ENCODE measurements at places on chromosomes 11 and 22. TPM values are rescaled to one million over a fixed set of nuclear protein-coding genes. Genes with fewer than 3 reads are reported as not detected.

GRCh38 chr11:94586978-94587377, 19.8 kb downstream of the PIWIL4 start:
- no peak for DNase-seq

Gene KIRREL3
- total RNA-seq: 0.38 TPM

Gene SOX6
- 21.0 TPM for total RNA-seq

Gene TNNT3
- not detected for total RNA-seq

Gene JOSD1
- 49.6 TPM for total RNA-seq

- DNase-seq: no peak
These were observed 363.3 kb upstream of the CCDC90B start for GRCh38 chr11:83649528-83649855.

DNA sequence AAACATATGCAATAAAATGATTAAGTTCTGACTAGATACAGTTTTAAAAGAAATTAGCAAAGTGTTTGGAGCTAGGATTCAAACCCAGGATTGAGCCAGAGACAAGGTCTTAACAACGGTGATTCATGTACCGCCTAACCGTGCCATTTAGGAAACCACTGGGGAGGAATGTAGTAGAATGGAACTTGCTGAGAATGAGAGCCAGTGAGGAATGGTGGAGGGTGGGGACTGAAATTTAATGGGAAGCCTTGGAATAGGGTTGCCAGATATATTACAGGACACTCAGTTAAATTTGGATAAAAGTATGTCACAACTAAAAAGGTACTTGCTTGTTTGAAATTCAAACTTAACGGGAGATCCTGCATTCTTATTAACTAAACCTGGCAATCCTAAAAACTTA, 30.4 kb upstream of the TMEM86A start:
- DNase-seq: no peak

Gene OR4S1
- total RNA-seq: not detected

DNA sequence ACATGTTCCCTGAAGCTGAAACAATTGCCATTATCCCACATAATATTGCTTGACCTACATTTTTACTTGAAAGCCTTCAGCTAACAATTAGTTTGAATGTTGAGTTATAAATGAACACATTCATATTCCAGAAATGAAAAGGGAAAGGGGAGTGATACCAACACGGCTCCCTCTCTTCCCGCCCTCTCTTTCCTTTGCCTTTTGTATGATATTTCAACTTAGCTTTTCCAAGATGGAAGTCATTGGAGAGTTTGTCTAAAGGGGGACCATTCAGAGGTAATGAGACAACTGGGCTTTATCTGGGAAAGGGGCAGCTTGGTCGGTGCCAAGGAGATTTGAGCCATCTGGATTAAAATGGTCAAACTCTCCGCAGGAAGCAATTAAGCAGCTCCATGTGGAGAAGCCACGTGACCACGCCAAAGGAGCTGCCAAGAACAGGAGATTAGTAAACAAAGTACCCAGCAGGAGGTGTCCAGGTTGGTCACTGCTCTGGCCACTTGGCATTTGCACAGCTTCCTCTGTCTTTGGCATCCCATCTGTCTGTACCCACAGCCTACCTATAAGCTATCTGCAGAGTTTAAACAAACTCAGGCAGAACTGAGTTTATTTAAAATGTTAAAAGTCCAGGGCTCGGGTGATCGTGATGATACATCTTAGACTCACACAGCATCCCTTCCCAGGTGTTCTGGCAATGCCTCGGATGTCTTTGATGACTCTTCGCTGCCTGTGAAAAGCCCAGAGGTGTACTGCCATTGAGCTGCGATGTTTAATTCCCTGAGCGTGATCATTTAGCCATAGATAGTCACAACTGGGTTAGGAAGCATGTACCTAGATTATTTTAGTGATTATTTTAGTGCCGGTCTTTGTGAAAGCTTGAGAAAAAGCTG, 735.9 kb downstream of the NTM start:
- DNase-seq: no peak

Gene MUC6
- total RNA-seq: not detected

Gene VSIG2
- 8.6 TPM for total RNA-seq

DNA sequence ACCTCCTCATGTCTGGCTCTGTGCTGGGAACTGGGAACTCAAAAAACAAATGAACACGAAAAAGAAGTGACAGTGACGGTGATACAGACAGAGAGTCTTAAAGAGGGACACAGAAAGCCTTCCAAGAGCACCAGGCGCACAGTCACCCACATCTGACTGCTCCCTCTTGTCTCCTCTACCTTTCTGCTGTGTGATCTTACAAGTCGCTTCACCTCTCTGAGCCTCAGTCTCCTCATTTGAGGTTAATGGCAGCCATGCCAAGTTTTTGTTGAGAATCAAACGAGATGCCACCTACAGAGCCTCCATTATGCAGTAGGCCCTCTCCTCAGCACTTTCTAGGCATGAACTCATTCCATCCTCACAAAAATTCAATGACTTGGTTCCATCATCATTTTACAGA, 3.7 kb downstream of the LRRC32 start:
- no peak for DNase-seq

GRCh38 chr22:44721213-44721612, 19.2 kb downstream of the PRR5 start:
- DNase-seq: no peak

Gene CPT1A
- total RNA-seq: 0.36 TPM

GRCh38 chr22:38870312-38870741, 1.7 kb downstream of the CBX6 start:
- peak; percentile 91 for DNase-seq

DNA sequence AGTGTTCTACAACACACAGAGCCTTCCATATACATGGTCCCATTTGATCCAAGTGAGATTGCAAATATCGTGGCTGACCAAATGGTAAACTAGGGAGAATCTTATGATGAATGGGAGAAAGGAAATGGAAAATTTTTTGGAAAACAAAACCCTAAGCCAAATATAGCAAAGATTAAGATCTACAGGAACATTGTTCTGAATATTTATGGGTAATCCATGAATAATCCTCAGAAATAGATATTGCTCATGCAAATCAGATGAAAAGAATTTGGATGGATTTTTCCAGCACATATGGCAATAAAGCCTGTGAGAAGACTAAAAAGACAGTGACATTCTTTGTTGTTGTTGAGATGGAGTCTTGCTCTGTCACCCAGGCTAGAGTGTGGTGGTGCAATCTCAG, 21.7 kb upstream of the PRDM10 start:
- no peak for DNase-seq

DNA sequence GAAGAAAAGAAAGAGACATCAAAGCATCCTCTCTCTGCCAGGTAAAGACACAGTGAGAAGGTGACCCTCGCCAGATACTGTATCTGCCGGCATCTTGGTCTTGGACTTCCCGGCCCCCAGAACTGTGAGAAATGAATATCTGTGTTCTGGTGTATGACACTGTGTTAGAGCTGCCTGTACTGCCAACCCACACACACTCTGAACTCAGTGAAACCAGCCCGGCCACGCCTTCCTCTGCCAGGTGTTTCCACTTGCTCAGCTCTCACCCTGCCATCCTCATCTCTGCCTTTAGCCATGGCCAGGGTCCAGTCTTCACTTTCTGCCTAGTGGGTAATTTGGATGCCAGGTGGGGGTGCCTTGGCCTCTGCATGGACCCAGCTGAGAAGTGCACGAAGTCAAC, 24.0 kb downstream of the CBX7 start:
- DNase-seq: no peak

GRCh38 chr11:62707277-62707861, at the start of the genes BSCL2 and GNG3:
Gene BSCL2 (minus strand): TSS chr11:62707424. CDS start chr11:62707195, 229 bp downstream.
Gene GNG3 (plus strand): TSS chr11:62707676. CDS start chr11:62708296, 620 bp downstream.
- DNase-seq: peak; percentile 75

GRCh38 chr22:25651332-25652085, 87.0 kb downstream of the GRK3 start:
- no peak for DNase-seq

Gene SLC6A5
- not detected for total RNA-seq

DNA sequence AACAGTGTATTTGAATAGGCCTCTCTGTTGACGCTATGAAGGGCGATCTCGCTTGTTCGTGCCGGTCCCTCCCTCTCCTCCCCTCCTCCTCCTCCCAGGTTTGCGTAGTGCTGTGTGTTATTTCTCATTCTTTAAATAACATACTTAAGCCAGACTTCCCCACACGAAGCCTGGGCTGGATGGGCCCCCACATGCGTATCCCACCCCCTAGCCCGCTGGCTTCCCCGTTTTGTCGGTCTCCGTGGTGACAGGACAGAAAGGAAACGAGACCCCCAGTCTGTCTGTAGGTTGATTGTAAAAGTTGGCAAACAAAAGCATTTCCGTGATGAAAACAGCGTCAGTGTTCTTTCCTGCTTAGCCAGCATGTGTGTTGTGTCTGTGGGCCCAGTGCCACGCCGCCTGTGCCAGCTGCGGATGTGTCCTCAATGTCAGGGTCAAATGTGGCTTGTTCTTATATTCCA, 27.3 kb downstream of the FAM118A start:
- no peak for DNase-seq

Gene PIH1D2
- 2.5 TPM for total RNA-seq

DNA sequence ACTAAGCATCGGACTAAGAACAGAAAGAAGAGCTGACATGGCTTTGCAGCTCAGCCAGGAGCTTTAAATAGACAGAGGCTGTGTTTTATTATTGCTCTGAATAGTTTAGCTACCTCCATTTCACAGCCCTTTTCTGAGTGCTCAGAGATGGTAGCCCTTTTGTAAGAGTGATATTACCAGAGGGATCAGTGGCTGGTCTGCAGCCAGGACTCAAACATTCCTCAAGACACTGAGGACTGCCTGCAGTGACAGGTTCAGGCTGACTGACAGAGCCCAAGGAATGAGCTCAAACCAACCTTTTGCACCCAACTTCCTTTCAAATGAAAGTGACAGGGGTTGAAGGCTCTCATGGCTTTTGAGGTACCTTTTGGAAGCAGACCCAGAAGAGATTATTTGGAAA, 189.0 kb downstream of the DDX10 start:
- no peak for DNase-seq

Gene TTC36
- 0.56 TPM for total RNA-seq

Gene INCENP
- total RNA-seq: 26.0 TPM

GRCh38 chr11:2524446-2525165, 79.8 kb downstream of the KCNQ1 start:
- DNase-seq: peak; percentile 2

GRCh38 chr11:56911312-56911711, 77.4 kb upstream of the OR5AK2 start:
- no peak for DNase-seq

DNA sequence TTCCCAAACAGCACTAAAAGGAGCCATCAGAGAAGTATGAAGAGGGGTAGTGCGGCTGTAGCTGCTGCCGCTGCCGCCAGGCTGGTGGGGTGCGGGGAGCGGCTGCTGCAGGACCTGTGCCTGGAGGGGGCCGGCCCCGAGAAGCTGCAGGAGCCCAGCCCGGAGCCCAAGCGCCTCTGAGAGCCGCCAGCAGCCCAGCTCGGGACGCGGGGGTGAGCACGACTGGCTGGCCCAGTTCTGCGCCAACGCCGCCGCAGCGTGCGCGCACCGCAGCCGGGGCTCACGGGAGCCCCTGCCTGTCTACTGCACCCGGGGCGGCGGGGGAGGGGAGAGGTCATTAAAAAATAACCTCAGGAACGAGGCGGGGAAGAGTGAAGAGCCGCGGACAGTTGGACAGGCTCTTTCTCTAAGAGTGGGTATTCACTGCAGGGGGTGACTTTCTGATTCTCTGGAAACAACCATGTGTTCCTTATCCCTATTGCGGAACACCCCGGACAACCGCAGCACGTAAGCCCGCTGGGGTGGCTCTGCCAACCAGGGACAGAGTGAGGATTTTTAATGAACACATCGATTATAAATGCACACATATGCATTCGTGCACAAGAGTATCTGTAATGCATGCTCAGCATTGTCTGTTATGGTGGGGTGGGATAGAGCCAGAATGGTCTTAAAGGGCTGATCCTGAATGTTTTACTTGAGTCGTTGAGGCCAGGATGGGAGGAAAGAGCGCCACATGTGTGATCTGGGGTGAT, 453 bp downstream of the GAS2 start:
- peak; percentile 55 for DNase-seq

DNA sequence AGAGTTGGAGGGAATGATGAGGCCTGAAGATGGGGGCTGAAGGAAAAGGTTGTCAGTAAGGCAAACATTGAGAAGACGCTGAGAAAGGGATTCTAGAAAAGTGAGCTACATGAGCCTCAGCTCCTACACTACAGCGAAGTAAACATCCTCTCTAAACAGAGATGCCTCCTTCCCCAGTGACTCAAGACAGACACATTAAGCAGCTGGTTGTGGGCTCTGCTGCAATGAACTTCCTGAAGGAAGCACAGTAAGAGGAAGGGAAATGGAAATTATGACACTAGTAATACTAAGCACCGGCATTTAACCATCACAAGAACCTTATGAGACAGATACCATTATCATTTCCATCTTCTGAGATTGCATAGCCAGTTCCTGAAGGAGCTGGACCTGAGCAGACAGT, 190.5 kb downstream of the C11orf87 start:
- DNase-seq: no peak

Gene BEST1
- total RNA-seq: 0.08 TPM

DNA sequence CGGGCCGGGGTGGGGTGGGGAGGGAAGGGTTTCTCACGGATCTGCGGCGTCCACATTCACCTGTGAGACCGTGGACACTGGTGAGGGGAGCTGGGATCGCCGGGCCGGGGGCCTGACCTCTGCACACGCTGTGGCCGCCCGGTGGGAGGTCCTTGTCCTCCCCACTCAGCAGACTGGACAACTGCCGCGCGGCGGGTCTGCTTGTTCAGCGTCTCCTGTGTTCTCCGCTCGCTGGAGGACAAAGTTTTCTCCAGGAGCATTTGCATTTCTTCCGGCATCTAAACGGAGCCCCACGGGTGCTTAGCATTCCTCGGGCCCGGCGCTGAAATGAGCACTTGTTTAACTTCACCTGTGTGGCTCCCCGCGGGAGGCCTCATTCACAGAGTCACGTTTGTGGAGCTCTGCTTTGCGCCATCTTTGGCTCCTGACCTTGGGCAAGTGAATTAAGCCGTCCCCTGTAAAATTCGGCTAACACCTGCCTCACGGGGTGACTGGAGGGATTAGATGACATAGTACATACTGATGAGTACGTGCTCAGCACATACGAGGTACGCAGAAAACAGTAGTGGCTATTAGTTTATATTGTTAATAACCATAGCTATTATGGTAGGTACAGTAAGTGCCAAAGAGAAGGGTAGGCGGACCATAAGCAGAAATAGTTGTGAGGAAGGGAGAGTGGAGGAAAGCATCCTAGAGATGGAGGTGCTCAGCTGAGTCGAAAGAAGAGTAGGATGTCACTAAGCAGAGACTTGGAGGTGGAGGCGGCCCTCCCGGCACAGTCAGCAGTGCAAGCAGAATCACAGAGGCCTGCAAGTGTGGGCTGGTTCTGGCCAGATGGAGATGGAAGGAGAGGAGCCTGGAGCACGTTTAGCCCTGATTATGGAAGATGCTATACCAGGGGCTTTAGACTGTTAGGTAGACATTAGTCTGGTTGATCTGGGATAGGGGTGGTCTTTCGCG, 885 bp downstream of the TRMU start:
- peak; percentile 28 for DNase-seq

DNA sequence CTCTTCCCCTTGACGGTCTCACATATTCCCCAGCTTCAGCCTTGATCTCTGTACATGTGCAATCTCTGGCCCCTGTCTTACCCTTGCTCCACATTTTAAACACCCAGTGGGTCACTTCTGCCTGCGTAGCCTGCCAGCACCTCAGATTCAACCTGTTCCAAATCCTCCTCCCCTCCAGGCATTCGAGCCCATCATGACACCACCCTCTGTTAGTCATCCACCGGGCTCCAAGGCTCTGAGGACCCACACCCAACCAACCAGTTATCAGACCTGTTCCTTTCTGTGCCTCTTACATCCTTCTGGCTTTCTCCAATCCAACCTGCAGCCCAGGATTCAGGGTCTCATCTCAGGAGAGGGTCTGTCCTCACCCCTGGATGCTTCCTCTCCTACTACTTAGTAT, 119.8 kb upstream of the TBCEL start:
- no peak for DNase-seq

Measured in endothelial cell (in vitro differentiated cells).